ENCODE measurements at places on chromosomes 5 and 9.

DNA sequence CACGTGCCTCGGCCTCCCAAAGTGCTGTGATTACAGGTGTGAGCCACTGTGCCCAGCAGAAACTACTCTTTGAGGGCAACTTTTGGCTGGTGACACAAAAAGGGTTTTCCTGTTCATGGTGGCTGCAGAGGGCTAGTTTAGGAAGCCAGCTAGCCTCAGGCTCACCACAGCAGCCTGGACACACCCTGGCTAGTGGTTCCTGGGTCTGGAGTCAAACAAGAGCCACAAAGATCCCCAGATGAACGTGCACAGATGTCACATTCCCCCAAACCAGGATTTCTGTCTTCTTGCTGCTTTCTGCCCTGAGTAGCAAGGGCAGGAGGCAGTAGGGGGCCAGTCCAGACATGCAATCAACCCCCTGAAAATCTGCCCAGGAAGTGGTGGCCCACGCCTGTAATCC, 6.8 kb downstream of the HBEGF start:
- no peak for DNase-seq

DNA sequence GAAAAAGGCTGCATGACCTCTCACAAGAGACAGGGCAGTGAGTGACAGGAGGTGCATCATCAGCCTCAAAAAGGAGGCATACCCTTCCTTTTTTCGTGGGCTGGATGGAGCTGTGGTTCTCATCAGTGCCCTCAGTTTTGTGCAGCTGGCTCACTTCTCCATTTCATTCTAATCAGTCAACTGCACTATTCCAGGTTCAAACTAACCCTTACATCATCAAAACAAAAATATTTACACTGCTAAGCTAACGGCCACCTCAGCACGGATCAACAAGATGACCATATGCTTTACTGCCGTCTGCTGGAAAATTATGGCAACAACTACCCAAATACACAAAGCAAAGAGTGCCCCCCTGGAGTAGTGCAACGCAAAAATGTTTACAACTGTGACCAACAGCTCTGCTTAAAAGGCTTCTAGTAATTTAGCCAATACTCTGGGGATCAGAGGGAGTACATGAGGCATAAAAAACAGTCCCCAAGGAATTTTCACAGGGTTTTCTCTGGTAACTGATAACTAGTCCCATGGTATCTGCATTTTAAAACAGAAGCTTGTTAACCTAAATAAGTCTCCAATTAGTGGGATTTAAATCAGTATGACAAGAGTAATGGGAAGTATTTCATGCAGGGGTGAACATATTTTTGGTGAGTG, 10.8 kb downstream of the KCNV2 start:
- DNase-seq: no peak

DNA sequence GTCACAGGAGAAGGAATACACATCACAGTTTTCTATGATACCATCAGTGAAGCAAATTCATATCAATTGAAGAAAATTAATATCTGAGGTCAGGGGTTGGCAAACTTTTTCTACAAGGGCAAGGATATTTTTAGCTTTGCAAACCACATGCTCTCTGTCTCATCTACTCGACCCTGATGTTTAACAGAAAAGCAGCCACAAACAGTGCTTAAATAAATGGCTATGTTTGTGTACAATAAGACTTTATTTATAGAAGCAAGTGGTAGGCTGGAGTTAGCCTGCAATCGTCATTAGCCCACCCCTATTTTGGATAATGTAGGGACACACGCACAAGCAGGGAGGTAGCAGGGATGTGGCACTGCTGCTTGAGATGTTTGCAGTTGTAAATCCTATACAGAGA, 251.4 kb downstream of the CETN3 start:
- DNase-seq: no peak

DNA sequence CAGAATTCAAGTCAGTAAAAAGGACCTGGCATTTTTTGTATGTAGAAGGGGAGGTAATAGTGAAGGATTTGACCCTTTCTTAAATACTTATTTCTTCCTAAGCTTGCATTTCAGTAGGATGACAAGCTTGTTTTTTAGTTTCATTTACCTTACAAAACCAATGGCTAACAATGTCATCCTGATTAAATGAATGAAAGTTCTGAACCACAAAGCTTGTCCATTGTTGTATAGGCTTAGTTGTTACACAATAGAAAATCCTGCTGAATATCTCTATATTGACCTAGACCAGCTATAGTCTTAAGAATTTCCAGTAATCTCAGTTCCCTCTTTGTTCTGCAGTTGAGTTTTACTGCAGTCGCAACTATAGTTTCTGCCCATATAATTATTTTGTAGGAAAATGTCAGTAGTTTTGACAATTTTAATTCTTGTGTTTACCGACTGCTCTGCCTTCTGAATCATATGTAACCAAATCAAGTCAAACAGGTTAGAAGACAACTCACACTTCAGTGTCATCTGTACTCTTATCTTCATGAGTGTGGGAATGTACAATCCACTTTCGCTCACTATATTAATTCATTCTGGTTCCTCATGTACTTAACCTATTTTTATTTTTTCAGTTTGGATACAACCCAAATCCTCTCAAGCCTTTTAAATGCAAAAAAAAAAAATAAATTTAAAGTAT, 195.7 kb downstream of the CD180 start:
- no peak for DNase-seq

- no peak for DNase-seq
Measured at GRCh38 chr5:161167016-161167767, 315.2 kb upstream of the ATP10B start.

DNA sequence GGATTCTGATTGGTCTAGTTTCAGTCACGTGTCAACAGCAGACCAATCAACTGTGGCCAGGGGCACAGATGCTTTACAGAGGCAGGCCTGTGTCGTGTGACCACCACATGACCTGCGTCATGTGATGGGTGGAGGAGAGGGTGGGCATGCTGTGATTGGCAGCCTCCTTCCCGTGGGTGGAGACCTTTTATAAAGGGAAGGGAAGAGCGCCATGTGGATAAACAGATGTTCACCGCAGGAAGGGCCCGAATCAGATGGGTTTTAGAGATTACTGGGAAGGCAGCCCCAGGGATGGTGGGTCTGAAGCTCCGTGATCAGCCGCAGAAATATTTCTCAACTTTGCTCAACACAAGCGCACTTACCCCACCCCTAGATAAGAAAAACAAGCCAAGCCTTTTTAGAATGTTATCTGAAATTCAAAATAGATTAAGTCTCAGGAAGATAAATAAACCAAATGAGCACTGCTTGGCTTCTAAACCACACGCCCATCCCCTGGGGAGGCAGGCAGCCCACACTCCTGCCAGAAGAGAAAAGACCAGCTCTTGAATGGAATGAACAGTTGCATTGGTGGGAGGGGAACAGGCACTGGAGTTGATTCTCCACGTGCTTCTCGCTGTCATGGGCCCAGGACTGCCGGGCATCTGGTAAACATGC, 43.6 kb downstream of the ROPN1L start:
- peak; percentile 73 for DNase-seq

DNA sequence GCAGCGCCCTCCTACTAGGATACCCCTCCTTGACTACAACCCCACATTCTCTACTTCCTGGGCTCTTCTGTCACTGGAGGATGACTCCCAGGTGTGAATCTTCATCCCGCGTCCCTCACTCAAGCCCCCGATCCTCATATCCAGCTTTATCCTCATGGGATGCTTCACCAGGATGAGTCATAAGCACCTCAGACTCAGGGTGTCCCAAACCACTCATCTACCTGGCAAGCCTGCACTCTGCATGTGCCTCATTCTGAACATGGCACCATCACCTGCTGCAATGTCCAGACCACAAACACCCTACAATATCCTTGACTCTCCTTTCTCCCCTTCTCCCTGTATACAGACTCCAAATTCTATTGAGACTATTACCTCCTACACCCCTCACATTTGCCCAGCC, 1.5 kb upstream of the TGFBI start:
- no peak for DNase-seq

GRCh38 chr9:136361754-136362449, 1.6 kb downstream of the DNLZ start:
- DNase-seq: no peak

GRCh38 chr5:54831233-54831632, 154.2 kb downstream of the ESM1 start:
- no peak for DNase-seq

DNA sequence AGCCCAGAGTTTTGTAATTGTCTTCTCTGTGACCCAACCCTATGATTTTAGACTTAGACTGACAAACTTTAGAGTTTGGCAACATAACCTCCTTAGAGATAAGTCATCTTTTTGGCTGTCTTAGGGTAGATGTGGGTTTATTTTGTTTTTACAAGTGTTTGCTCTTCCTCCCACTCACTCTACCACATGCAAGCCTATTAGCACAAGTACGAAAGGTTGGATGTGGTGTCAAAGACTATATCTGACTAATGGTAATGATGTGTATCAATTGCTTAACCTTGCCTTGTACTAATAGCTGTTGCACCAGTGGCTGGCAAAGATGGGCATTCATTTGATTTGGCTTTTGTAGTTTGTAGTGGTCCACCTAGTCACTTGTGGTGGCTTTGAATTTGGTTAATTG, 46.5 kb downstream of the SLC25A46 start:
- no peak for DNase-seq

DNA sequence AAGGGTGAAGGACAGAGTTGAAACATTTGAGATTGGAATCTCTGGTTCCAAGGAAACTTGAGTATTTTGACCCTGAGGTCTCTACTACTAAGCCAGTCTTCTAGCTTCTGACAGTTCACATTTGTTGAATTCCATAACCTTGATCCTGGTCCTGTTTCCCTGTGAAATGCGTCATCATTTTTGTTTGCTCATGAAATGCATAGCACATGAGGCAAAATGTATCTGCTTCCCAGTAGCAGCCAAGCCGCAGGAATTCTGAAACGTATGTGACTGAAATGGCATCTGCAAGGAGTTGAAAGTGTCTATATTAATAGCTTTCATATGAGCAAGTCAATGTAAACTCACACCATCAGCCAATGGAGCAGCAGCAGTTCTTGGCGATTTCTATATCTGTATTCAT, 307.9 kb downstream of the CSNK1G3 start:
- DNase-seq: no peak

DNA sequence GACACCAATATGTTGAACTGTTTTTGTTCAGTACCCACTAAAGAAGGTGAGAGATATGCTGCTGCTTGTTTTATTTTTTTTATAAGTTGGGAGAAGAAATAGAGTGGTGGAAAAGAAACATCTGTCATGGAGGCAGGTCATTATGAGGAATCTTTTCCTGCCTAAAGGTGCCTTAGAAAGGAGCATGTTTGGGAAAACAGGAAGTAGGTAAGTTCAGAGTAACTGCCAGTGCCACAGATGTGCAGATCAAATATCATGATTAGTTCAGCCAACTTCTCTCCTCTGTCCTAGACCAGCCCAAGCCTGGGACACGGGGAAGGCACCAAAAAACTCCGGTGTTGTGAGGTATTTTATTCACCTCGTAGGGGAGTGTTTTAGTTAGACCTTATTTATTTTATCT, 144.2 kb downstream of the MAN2A1 start:
- DNase-seq: no peak

DNA sequence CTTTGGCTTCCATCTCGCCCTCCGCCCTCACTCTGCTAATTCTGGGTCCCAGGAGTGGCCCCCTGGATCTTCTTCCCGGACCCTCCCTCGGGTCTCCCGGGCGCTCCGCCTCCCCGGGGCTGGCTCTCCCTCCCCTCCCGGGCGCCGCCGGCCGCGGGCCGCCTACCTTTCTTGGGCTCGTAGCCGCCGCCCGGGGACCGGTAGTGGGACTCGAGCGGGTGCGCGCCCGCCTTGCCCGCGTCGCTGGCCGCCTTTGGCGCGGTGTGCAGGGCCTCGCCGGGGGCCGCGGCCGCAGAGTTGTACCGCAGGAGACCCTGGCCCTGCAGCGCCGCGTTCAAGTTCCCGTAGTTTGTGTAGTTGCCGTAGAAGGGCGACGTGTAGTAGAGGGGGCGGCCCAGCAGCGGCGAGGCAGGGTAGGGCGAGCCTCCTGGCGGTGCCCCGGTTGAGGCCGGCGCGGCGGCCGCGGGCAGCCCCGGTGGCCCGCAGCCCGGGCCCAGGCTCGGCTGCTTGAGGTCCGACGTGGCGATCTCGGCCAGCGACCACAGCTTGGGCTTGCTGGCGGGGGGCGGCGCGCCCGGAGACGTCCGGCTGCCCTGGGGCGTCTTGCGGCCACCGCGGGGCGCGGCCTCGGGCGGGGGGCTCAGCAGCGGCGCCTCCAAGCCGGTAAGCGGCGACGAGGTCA, 3.2 kb downstream of the IRX2 start:
- no peak for DNase-seq

DNA sequence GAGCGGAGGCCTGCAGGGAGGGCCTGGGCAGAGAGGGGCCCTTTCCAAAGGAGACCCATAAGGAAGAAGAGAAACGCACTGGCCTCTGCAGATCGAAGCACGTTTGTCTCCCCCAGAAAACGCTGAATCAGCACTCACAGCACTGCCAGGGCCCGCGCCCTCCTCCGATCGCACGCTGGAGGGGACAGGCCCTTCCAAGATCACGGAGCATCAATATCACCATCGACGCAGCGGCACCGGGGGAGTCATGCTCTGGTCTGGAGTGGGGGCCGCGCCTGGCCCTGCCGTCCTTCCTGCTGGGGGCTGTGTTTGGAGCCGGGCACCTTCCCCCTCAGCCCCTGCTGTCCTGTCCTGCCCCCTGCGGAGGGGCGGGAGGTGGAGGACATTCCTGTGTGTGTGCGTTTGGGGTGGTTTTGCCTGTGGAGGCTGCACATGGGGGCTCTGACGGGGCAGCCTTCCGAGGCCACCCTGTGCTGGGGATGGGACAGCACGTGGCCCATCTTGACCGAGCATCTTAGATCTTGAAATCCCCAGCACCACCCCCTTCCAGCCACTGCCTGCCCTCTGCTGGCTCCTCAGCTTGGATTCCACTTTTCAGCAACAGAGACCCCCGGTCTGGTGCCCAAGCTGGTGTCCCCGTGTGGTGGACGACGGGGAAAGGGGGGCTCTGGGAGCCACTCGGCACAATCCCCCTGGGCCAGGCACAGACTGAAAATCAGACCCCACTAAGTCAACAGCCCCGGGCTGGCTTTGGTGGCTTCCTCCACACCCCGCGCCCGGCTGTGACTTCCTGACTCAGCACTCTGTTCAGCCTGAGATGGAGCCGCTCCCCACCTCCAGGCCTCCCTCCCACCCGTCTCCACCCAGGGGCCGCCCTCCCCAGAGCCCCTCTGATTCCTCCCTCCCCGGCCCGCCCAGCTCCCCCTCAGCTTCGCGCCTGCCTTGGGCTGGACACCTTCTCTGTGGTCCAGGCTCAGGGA, 8.3 kb downstream of the TMEM250 start:
- no peak for DNase-seq

- DNase-seq: peak; percentile 70
Measured at GRCh38 chr9:87267251-87268070, 230.2 kb upstream of the DAPK1 start.
